Sigmoid colon (tissue), 7 donors: ENCODE measurements at places on chromosomes 11 and 22. TPM values are rescaled to one million over a fixed set of nuclear protein-coding genes. Genes with fewer than 3 reads are reported as not detected.

LRRN4CL gene
- total RNA-seq: 33.6 TPM

DNA sequence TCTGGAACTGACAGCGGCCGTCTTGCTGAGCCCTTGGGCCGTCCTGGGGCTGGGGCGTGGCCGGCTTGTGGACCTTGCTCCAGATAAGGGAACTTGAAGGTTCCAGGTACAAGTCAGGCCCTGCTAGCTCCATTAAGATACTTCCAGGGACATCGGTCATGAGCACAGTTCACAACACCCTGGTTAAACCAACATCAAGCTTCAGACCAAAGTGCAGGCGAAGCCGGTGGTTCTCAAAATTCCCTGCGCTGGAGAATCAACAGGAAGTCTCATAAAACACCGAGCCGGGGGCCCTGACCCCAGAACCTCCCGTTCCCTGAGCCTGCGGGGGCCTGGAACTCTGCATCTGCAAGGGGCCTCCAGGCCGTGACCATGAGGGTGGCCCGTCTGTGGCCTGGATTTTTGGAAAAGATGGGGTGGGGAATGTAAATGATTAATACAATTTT is 1043.8 kb downstream of the BRD1 start:
- H3K27ac ChIP-seq: no peak overlapping the region
- peak; percentile 43 for DNase-seq
- no peaks in the 10 kb centered on the region for H3K4me1 ChIP-seq
- no peak overlapping the region for H3K4me3 ChIP-seq
- peaks cover 5% of the 10 kb centered on the region for H3K27me3 ChIP-seq

GRCh38 chr11:13258855-13259254 is 18.7 kb upstream of the BMAL1 start:
- H3K4me3 ChIP-seq: no peak overlapping the region
- DNase-seq: no peak
- no peaks in the 10 kb centered on the region for H3K27me3 ChIP-seq
- H3K4me1 ChIP-seq: peaks cover 24% of the 10 kb centered on the region
- H3K36me3 ChIP-seq: no peaks in the 10 kb centered on the region
- H3K27ac ChIP-seq: no peak overlapping the region

GRCh38 chr11:123976770-123977560 is 616 bp downstream of the OR10S1 start:
- no peaks in the 10 kb centered on the region for H3K27me3 ChIP-seq
- H3K4me3 ChIP-seq: no peak overlapping the region
- no peak for DNase-seq

DNA sequence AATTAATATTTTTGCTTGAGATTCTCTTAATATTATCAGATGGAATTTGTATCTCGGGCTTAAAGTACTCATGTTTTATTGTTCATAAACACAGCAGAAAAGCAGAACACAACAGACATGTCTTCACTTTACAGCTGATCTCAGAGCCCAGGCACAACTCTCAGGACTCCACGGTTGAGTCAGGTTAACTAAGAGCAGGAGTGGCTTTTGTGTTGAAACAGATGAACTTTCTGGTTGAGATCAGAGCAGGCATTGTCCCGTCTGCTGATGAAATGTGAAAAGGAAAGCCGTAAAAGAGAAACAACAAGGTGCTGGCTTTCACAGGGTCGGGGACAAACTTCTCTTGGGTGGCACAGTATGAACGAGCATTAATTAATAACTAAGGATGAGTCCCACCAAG is 49.0 kb downstream of the JHY start:
- DNase-seq: no peak
- H3K4me1 ChIP-seq: no peaks in the 10 kb centered on the region
- H3K36me3 ChIP-seq: no peaks in the 10 kb centered on the region
- H3K4me3 ChIP-seq: no peak overlapping the region
- H3K27me3 ChIP-seq: no peaks in the 10 kb centered on the region
- no peak overlapping the region for H3K27ac ChIP-seq

DNA sequence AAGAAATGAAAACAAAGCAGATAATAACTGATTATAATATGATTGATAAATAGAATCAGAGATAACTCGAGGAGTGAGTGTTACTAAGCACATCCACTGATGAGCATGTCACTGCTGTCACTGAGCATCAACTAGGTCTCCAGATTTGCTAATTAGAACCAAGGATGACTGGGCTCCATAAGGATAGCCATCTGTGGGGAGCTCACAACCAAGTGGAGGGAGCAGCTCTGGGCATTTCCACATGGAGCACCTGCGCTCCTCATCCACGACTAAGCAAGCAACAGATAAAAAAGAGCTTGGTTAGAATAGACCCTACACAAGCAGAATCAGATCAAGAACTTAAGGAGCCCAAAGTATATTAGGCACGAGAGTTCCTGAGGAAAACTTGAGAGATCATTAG is 396.0 kb upstream of the B3GAT1 start:
- H3K4me3 ChIP-seq: no peak overlapping the region
- no peaks in the 10 kb centered on the region for H3K4me1 ChIP-seq
- H3K27me3 ChIP-seq: no peaks in the 10 kb centered on the region
- no peaks in the 10 kb centered on the region for H3K36me3 ChIP-seq
- DNase-seq: no peak

DNA sequence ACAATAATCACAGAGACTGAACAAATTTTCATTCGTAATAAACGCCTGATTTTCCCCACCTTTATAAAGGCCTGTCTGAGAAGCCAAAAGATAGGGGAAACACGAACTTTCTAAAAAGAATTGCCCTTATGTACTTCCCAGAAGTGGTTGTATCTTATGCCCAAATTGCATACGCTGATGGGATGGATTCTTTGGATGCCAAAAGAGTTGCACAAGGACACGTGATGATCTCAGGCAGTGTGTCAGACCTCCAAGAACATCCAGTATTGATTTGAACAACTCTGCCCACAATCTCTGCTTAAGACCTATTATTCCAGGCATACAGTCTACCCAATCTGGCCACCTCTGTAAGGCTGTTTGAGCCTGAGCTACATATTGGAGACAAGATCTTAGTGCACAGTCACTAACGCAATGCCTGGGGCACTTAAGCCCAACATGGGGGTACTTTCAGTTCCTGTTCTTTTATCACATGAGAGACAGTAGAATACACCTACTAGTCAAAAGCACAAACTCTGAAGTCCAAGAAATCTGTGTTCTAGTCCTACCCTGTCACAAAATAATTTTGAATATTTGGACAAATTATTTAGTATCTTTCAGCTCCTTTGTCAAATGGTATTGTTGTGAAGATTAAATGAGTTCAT is 38.9 kb downstream of the OR10A6 start:
- DNase-seq: no peak
- no peaks in the 10 kb centered on the region for H3K27me3 ChIP-seq
- H3K27ac ChIP-seq: no peak overlapping the region

DNA sequence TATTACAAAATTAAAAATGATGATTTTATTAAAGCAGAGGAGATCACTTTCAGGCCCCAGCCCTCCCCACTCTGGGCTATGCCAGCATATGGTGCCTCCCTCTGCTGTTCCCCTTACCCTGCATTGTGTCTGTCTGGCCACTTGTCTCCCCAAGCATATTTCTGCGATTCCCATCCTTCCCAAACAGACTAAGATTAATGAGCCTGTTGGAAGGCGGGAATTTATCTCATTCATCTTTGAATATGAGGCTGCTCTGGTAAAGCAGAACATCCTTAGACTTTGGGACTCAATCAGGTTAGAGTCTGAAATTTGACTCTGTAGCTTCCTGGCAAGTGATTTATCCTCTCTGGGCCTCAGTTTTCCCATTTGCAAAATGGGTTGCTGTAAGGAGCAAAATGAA is 25.7 kb downstream of the AMPD3 start:
- H3K4me1 ChIP-seq: no peaks in the 10 kb centered on the region
- no peaks in the 10 kb centered on the region for H3K36me3 ChIP-seq
- no peak overlapping the region for H3K4me3 ChIP-seq
- H3K27ac ChIP-seq: no peak overlapping the region

DNA sequence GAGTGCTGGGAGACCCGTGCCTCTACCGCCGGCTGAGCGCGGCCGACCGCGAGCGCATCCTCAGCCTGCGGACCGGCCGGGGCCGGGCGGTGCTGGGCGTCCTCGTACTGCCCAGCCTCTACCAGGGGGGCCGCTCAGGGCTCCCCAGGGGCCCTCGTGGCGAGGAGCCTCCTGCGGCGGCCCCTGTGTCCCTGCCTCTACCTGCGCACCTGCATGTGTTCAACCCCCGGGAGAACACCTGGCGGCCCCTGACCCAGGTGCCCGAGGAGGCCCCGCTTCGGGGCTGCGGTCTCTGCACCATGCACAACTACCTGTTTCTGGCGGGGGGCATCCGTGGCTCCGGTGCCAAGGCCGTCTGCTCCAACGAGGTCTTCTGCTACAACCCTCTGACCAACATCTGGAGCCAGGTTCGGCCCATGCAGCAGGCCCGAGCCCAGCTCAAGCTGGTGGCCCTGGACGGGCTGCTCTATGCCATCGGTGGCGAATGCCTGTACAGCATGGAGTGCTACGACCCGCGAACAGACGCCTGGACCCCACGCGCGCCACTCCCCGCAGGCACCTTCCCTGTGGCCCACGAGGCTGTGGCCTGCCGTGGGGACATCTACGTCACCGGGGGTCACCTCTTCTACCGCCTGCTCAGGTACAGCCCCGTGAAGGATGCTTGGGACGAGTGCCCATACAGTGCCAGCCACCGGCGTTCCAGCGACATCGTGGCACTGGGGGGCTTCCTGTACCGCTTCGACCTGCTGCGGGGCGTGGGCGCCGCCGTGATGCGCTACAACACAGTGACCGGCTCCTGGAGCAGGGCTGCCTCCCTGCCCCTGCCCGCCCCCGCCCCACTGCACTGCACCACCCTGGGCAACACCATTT is 3.5 kb downstream of the KLHDC7B start:
- DNase-seq: no peak
- H3K36me3 ChIP-seq: no peaks in the 10 kb centered on the region
- H3K27me3 ChIP-seq: peaks cover 25% of the 10 kb centered on the region
- H3K27ac ChIP-seq: no peak overlapping the region
- peaks cover 22% of the 10 kb centered on the region for H3K4me1 ChIP-seq
- no peak overlapping the region for H3K4me3 ChIP-seq

MRGPRE gene
- total RNA-seq: 1.1 TPM

DNA sequence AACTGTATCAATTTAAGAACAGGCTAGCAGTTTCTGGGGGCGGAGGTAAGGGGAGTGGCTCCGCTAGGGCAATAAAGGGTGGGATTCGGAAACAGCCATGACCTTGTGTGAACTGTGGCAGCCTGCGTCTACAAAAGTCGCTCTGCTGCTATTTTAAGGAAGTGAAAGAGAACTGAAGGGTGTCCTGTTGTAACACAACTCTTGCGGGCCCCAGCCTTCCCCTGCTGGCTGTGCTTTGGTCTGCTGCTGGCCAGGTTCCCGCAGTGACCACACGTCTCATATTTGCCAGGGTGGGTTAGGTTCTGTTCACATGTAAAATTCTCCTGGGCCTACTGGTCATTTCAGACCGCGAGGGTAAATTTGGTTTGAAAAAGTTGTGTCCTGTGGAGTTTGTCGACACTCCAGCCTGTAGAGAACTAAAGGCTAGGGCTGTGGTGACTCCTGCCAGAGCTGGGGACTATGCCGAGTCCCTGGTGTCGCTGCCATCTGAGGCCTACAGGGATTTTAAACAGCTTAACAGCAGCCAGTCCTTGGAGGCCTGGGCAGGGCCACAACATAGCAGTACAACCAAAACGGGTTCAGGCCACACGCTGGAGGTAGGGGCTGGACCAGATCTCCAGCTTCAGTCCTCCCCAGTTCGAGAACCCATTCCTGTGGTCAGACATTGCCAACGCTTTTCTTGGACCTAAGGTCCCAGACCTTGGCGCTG is 1.1 kb upstream of the PPFIBP2 start:
- peaks cover 25% of the 10 kb centered on the region for H3K4me1 ChIP-seq
- H3K36me3 ChIP-seq: no peaks in the 10 kb centered on the region
- H3K27me3 ChIP-seq: no peaks in the 10 kb centered on the region
- DNase-seq: peak; percentile 89
- peak overlapping the region; percentile 81 for H3K4me3 ChIP-seq

GRCh38 chr11:7889985-7890384 is 41.1 kb downstream of the OR10A6 start:
- no peaks in the 10 kb centered on the region for H3K27me3 ChIP-seq
- no peak overlapping the region for H3K4me3 ChIP-seq
- DNase-seq: no peak
- no peak overlapping the region for H3K27ac ChIP-seq
- H3K36me3 ChIP-seq: no peaks in the 10 kb centered on the region

DNA sequence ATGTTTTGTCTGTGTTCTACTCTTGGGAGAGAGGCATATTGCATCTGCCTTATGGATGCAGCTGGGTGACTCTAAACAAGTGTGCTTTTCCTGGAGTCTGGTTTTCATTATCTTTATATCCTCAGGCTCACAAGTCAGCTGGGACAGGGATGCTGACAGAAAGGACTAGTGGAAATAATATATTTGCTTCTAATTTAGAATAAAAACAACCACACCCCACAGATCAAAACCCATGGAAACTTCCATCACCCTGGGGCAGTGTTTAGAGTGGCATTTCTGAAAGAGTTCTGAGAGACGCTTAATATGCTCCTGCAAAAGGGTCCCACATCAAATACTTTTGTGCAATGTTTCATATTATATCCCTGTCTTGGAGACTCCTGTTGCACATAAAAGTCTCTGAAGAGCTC is 20.8 kb downstream of the KCNE3 start:
- H3K4me3 ChIP-seq: no peak overlapping the region
- no peak overlapping the region for H3K27ac ChIP-seq
- peaks cover 16% of the 10 kb centered on the region for H3K4me1 ChIP-seq
- no peaks in the 10 kb centered on the region for H3K36me3 ChIP-seq
- H3K27me3 ChIP-seq: no peaks in the 10 kb centered on the region
- no peak for DNase-seq

MUC2 gene
- 2.5 TPM for total RNA-seq

- H3K27ac ChIP-seq: no peak overlapping the region
- H3K4me1 ChIP-seq: no peaks in the 10 kb centered on the region
- DNase-seq: no peak
- H3K4me3 ChIP-seq: no peak overlapping the region
- H3K27me3 ChIP-seq: no peaks in the 10 kb centered on the region
- H3K36me3 ChIP-seq: peaks cover 21% of the 10 kb centered on the region
These were observed 61.5 kb downstream of the DKK3 start for GRCh38 chr11:11946878-11947277.

P2RY2 gene
- total RNA-seq: not detected

DNA sequence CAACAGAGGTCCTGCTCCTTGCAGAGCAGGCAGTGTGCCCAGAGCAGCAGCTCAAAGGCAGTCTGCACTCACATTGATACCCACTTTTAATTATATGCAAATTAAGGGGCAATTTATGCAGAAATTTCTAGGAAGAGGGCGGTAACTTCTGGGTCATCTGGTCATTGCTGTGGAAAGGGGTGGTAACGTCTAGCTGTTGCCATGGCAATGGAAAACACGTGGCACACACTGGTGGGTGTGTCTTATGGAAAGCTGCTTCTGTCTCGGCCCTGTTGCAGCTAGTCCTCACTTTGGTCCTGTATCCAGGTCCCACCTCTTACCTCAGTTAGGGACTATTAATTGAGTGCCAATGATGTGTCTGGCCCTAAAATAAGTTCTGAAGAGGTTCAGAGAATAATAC is 36.8 kb downstream of the BARX2 start:
- H3K4me3 ChIP-seq: no peak overlapping the region
- H3K4me1 ChIP-seq: no peaks in the 10 kb centered on the region
- no peak overlapping the region for H3K27ac ChIP-seq
